ENCODE measurements at places on chromosomes 1 and 21.
A peak's percentile ranks its signal among the peaks of the same experiment; 100 is the strongest.

GRCh38 chr1:182962554-182963115 is 9.7 kb upstream of the SHCBP1L start:
- peak; percentile 90 for DNase-seq

DNA sequence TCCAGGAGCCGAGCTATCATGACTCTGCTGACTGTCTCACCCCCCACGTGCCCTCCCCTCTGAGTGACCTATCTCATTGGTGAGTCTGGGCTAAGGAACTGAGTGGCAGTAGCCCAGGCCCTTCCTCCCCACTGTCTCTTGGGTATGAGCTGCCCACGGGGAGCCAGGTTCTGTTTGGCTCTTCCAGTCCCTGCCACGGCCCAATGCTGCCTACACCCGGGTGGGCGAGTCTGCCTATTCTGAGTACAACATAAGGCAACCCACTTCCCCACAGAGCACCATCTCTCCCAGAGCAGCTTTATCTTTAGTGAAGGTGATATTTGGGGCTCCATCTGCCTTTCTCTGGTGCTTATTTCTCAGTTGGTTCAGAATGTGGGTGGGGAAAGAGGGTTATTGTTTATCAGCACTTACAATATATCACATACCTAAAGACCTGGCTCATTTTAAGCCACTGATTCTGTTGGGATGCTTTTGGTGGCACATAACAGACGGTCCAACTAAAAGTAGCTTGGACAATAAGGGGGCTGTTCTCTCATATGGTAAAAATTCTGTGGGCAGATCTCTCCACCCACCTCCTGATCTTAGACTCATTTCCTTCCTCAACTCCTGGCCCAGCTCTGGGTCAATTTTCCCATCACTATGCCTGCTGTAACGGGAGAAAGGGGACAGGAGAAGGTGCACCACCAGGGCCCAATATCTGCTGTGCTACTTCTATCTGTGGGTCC is 27.7 kb upstream of the VWA5B1 start:
- DNase-seq = no peak

GRCh38 chr1:111719674-111720132 is 19.5 kb downstream of the INKA2 start:
- DNase-seq = no peak

DNA sequence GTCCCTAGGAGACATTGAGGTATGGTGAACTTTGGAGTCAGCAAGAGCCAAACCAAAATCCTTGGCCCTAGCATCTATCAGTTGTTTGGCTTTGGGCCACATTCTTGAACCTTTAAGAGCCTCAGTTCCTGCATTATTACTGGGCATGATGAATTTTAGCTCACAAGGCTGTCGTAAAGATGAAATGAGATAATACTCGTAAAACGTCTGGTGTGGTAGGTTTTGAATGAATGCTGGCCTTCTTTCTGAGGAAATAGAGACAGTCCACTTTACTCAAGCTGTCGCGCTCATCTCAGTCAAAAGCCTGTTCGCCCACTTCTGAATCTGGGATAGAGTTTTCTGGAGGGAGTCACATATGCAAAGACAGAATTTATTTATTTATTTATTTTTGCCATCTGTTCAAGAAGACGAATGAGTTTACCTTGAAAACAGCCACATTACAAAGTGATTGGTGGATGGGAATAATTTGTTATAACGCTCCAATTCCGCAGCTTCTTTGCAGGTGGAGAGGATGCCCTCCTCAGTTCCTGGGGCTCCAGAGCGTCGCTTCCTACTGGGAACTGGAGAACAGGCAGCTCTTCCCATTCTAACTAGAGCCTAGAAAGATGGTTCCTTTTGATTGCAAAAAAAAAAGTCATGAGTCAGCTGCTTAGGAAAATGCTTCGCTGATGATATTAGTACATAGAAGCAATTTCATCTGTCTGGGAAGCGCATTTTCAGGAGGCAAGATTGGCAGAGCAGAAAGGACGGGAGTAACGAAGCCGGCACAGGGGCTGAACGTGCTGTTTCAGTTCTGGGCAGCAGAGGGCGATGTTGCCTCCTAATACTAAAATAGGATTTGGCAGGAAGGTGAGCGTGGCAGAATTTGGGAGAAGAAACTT is 49.9 kb upstream of the CYP2J2 start:
- DNase-seq = no peak

- no peak for DNase-seq
These were observed 27.2 kb downstream of the XCL1 start for GRCh38 chr1:168603501-168604110.

DNA sequence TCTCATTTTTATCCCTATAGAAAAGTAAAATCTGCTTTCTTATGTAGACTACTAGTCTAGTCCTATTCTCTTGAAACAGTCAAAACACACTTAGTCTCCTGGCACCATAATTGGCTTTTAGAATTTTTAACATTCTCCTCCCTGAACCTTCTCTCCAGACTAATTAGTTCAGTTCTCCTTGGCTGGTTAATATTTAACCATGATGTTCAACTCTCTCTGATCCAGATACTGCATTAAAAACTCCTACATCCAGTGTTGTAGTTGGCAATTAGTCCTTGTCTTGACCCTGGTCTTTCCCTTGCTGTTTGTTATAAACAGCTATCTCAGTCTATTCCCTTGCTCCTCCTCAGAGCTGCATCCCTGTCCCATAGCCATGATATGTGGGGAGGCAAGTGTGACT is 422.9 kb upstream of the BEND5 start:
- no peak for DNase-seq

DNA sequence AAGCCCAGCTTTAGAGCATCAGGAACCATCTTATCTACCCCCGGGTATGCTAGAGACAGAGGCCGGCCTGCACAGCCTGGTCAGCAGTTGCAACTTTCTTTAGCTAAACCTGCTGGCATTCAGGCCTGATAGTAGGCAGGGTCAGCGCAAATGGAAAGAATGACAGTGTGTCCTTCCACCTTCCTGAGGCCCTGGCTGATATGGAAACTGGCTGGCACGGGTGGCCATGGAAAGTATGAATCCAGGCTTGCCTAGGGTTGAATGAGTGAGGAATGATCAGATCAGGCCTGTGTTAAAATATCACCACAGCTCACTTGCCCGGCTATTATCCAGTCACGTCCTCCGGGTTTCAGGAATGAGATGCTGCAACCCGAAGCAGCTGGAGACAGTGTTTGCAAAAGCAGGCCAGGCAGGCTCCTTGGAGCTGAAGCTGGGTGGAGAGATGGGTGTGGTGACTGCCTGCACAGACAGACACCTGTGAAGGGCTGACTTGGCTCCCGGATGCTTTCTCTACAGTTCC is 34.7 kb downstream of the RCAN1 start:
- no peak for DNase-seq

- no peak for DNase-seq
These were observed 9.8 kb downstream of the NADK start for GRCh38 chr1:1768249-1768992.

GRCh38 chr1:61403679-61404596 is 321.0 kb downstream of the TM2D1 start:
- DNase-seq = no peak

GRCh38 chr1:161082996-161083747 is 6.2 kb downstream of the NECTIN4 start:
- DNase-seq = no peak

- DNase-seq = no peak
These were observed 14.8 kb upstream of the METTL18 start for GRCh38 chr1:169809370-169810095.

DNA sequence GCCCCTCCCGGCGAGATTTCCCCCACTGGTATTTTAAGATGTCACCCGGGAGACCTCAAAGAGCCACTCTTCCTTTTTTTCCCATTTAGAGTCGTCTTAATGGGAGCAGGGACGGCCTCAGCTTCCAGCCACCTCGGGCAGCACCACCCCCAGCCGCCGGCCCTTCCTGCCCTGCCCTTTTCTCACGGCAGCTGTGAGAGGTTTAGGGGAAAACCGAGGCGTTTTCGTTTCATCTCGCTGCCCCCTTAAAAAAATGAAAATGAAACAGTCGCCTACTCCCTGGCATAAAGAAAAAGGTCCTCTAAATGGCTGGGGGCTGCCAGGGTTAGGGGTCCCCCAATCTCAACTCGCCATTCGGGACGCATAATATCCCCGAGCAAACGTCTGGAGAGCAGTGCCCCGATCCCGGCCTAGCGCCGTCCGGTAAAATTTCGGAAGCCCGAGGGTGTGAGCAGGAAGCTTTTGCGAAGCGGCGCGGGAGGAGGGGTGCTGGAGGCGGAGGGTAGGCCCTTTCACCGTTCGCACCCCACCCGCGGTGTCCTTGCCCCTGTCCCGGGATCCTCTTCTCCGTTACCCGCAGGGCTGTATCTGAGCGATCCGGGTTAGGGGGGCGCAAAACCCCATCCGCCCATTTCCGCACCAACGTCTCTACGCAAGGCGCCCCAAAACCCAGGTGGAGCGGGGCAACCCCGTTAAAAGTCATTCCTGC is 1.2 kb downstream of the RUNX3 start:
- DNase-seq = no peak

GRCh38 chr1:175978926-175979325 is 228.2 kb downstream of the COP1 start:
- no peak for DNase-seq

DNA sequence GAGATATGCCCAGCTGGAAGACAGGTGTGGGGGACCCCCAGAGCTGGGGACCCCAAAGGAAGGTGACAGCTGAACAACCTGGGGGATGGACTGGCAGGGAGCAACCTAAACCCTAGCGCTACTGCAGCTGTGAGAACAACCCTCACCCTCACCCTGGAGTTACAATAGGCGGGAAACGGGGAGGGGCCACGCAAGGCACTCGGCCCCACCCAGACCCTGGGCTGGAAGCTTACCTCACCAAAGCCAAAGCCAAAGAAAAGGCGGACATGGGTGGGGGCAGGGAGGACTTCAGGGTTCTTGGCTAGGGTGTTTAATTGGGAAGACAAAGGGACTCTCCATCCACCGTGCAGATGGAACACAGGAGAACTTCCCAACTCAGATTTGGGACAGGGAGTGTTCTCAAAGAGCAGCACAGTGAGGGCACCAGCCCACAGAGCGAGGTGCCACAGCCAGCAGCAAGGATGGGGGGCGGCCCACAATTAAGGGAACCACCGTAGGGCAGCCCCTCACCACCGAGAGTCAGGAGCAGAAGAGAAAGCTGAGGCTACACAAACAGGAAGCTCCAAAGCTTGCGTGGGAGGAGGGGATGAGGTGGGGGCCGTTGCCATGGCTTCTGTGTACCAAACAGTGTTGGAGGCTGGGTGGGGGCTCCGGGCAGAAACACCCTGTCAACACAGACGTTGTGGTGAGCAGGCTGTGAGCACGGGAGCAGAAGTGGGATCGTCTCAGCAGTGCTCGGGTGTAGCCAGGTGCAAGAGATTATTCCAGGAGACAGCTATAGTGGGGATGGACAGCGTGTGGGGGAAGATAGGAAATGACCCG is 1.9 kb downstream of the TAGLN2 start:
- no peak for DNase-seq

GRCh38 chr1:18819986-18820790 is 39.3 kb downstream of the TAS1R2 start:
- no peak for DNase-seq

GRCh38 chr1:53207726-53208125 is 11.1 kb downstream of the CPT2 start:
- DNase-seq = no peak

DNA sequence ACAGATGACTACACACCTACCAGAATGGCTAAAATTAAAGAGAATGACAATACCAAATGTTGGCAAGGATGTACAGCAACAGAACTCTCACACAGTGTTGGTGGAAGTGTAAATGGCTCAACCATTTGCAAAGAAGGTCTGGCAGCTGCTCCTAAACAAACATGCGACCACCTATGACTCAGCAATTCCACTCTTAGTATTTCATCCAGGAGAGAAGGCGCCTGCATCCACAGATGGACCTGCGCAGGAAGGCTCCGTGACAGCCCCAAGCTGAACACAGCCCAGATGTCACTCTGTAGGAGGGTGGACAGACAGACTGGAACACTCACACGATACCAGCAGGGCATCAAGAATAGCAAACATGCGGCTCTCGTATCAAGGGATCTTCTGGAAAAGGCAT is 6.7 kb downstream of the PTTG1IP start:
- no peak for DNase-seq

- no peak for DNase-seq
These were observed 317 bp downstream of the SPAG17 start for GRCh38 chr1:118184739-118185083.

GRCh38 chr1:48676822-48677221 is 99.9 kb downstream of the BEND5 start:
- DNase-seq = no peak

GRCh38 chr1:234106032-234106431 is 201.6 kb downstream of the SLC35F3 start:
- DNase-seq = no peak

DNA sequence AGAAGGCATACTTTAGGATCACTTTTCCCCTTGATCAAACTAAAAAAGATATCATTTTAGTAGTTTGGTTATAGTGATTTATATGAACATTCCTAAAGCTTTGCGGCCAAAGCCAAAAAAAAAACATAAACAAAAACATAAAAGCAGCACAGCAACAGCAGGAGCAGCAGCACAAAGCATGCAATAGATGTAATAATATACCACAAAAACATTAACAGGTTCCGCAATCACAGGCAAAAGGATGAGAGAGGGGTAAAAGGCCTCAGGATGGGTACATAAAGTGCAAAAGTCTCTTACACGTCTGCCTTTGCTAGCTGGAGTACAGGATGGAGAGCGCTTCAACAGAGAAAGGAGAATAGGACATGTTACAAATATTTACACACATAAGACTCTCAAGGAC is 119.0 kb downstream of the COQ8A start:
- no peak for DNase-seq

DNA sequence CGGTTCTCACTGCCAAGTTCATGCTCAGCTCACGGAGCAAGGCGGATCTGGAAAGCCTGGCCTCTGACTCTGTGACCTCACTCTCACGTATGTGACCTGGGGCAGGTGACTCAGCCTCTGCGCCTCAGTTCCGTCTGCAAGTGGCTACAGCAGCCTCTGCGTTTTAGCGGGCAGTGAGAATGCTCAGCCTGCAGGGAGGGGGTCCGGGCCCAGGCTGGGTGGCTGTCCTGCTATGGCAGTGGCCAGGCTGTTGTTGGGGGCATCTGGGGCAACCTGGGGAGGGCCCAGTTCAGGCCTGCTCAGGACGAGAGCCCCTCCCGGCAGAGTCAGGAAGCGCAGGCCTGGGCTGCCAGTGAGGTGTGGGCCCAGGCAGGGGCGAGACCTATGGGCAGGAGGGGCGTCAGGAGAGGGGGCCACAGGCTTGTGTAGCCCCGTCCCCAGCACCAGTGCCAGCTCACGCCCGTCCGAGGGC is 27.9 kb downstream of the ARHGEF16 start:
- no peak for DNase-seq

DNA sequence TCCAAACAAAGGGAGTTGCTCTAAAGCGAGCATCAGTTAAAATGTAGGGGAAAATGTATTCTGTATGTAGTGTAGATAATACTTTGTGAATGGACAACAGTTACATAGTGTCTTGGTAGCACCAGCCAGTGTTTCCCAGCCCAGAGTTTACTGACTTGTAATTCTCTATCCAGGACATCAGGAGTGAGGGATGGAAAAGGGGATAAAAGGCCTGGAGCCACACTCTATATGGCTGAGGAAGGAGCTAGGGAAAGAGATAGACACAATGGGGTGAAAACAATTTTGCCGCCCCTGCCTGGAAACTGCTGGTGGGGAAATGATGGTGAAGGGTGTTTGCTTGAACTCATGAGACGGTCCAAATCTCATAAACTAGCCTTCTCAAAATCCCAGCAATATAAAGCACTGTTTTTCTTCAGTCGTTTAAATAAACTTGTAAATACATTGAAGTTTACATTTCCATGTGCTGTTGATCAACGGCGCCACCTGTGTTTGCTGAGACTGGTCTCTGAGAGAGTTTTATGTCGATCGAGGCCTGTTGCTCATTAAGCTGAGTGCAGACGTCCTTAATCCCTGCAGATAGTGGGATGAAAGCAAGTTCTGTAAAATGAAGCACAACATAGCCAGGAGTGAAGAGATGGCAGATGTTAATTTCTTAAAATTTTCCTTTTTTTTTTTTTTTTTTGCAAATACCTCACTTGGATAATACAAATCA is 27.9 kb upstream of the AGO1 start:
- no peak for DNase-seq
